ENCODE measurements at places on chromosomes 13 and 19.

DNA sequence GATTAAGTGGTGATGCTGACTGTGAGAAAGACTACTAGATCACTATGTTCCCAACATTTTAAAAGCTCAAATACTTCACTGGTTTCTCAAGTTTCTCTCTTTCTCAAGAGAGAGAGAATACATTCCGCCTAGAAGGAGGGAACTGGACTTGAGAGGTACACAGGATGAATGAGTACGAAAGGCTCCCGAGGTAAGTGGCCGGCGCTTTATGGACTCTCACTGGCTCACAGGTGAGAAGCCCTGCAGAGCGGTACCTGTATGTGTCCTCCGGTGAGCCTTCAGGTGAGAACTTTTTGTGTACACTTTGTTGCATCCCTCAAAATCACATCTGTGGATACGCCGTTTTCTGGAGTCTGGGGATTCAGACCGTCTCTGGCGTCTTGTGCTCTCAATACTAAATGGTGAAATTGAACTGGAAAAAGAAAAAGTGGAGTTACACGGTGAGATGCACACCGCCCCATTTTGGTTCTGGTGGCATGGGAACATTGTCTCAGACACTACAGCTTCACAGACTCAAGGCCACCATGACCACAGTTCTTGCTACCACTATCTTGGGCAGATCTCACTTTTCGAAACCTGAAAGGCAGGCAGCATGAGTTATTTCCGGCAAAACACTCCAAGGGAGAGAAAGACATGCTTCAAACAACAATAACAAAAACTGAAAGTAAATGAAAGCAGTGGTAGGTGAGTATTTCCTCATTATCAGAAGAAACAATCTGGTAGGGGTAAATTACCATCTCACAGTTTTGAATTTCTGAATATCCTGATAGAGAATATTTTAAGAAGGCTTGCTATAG, 418.9 kb downstream of the KLF12 start:
- no peak for DNase-seq

- DNase-seq = no peak
Measured at GRCh38 chr13:21823949-21824348, 153.1 kb downstream of the FGF9 start.

- DNase-seq = no peak
Measured at GRCh38 chr19:47272448-47273312, 2.0 kb upstream of the INAFM1 start.

- DNase-seq = no peak
Measured at GRCh38 chr13:26517936-26518335, 39.5 kb upstream of the WASF3 start.

GRCh38 chr13:26697069-26697955, 63.3 kb downstream of the GPR12 start:
- no peak for DNase-seq

DNA sequence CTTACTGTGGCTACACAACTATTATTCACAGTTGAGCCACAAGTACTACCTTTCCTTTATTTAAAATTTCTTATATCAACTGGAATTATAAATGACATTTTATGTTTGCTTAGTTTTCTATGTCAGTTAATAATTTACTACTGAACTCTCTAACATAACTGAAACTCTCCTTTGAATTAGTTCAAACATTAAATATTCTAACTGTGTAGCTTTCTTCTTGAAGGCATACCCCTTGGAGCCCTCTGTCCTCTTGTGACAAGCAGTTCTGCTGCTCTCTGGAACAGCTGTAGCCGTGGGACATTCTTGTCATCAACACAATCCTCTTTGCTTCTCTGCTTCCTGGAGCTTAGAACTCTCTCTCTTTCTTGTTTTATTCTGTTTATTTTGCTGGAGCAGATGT, 244.8 kb downstream of the NHLRC3 start:
- no peak for DNase-seq

Measured in esophagus squamous epithelium (tissue), 5 donors.